ENCODE measurements at places on chromosomes 2 and 18. TPM values are rescaled to one million over a fixed set of nuclear protein-coding genes. Genes with fewer than 3 reads are reported as not detected.

ALPI gene
- 16.0 TPM for total RNA-seq

LRRTM1 gene
- 0.16 TPM for total RNA-seq

MGAT4A gene
- 139 TPM for total RNA-seq

DNA sequence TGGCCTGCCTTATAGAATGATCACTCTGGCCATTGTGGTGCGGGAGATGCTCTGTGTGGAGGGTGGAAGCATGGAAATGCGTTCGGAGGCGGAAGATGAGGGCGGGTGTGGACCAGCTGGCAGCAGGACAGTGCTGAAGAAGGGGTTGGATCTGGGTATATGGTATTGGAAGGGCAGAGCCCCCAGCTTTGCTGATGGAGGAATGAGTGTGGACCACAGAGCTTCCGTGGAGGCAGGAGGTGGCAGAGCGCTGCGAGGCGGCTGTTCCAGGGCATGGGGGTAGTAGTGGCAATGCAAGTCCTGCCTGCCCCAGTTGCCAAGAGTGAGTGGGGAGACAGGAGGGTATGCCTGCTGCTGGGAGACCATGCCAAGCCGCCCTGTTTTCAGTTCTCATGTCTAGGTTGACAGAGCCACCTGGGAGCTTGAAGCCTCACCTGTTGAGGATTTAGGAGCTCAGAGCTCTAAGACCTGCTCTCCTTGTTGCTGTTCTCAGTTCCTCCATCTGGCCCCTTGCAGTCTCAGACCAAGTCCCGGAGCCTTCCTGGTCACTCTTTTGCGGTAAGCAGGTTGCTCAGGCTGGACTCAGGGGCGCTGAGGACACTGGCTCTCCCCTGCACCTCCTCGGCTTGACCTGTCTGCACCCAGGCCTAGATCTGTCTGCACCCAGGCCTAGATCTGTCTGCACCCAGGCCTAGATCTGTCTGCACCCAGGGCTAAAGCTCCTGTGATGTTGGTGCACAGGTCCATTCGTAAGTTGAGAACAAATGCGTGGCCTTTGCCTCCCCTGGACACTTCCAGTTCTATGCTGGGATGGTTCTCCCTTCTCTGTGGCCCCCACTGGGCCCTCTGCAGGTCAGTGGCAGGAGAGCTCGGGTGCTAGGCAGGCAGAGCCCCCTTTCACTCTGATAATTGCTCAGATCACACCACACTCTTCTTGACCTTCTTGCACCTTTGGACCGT lies 290.5 kb upstream of the HS6ST1 start:
- no peak for DNase-seq

GRCh38 chr2:26720322-26721114 lies 28.0 kb downstream of the KCNK3 start:
- DNase-seq, result peak; percentile 74

- no peak for DNase-seq
These were observed 60.8 kb downstream of the THNSL2 start for GRCh38 chr2:88230911-88231310.

- no peak for DNase-seq
These were observed 71.1 kb downstream of the OSR1 start for GRCh38 chr2:19287324-19287723.

- DNase-seq, result no peak
These were observed 12.5 kb downstream of the INPP4A start for GRCh38 chr2:98457045-98457696.

DNA sequence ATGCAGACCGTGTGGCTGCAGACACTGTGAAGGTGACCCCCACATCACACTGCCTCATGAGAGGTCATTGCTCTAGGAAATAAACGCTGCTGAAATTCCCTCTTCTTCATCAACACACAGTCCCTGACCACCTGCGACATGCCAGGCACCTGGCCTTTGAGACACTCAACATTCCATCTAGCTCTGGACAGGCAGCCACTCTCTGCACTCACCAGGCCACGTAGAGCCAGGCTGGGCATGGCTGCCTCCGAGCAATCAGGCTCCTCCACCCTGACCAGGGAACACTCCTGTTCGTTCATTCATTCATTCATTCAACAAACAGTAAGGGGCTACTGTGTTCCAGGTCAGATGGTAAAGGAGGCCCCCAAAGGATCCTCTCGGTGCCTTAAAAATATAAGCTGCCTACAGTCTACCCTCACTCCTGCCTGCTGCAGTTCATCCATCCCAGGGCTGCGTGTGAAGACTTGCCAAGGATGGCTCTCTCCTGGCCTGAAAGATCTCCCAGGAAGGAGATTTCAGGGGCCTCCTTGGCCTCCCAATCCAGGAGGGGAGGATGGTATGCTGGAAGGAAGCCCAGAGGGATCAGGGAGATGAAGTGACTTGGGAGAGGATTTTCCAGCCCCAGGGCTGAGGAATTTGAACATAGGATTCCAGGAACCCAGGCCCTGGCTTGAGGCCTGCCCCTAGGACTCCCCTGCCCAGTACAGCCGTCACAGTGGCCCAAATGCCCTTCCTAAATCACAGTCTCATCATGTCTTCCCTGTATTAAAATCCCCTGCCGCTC lies 66.7 kb downstream of the TNS1 start:
- DNase-seq, result no peak

All from transverse colon (tissue), 4 donors.